T-helper 17 cell (primary cell): ENCODE measurements at places on chromosomes 2 and 18.

- DNase-seq, result no peak
Observed at GRCh38 chr2:12071318-12071717, 324.9 kb downstream of the LPIN1 start.

GRCh38 chr2:69943000-69943842, 18.2 kb downstream of the ASPRV1 start:
- DNase-seq, result no peak

DNA sequence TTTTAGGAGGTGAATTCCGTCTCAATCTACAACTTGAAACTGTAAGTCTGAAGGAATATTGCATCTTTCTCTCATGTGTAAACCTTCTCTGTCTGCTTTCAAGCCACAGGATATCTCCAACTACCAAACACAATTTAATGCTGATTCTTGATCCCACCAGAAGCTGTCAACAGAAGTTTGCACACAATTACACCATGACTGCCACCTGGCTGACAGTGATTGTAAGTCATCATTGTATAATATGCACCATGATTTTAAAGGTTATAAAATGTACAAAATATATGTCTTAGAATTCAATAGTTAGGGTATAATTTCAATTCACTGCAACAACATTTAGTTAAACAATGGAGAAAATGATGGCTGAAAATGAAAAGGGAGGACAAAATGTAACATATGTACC, 18.4 kb downstream of the PREPL start:
- no peak for DNase-seq

GRCh38 chr2:204021290-204022081, 84.9 kb downstream of the ICOS start:
- no peak for DNase-seq
